ENCODE measurements at places on chromosomes 2 and 18.

DNA sequence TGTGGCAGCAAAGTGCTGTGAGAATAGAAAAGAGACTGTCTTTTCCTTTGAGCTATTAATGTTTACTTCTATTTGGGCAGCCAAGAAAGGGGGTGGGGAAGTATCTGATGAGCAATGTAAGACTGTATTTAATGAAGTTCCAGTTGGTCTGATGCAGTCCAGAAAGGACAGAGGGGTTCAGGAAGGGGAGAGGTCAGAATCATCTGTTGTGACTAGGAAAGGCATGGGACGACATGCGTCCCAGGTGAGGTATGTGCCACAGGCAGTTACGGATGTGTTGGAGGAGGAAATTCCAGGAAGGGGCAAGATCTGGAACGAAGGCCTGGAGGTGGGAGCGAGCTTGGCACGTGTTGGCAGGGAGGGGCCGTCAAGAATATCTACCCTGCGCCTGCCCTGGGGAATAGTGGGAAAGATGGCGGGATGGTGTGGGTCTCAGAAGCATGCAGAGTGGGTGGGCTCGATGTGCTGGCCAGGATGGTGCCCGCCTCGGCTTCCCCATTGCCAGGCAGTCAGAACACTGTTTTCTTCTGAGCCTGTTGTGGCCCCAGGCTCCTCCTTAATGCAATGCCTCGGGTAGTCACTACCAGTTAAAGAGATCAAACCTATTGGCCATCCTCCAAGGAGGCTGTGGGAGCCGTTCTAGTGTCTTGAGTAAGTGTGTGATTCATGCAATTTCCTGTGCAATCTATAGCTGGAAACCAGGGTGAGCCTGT lies 57.8 kb upstream of the TXNDC2 start:
- DNase-seq = peak; percentile 72

- DNase-seq = no peak
These were observed 2.1 kb downstream of the GBX2 start for GRCh38 chr2:236165842-236166795.

DNA sequence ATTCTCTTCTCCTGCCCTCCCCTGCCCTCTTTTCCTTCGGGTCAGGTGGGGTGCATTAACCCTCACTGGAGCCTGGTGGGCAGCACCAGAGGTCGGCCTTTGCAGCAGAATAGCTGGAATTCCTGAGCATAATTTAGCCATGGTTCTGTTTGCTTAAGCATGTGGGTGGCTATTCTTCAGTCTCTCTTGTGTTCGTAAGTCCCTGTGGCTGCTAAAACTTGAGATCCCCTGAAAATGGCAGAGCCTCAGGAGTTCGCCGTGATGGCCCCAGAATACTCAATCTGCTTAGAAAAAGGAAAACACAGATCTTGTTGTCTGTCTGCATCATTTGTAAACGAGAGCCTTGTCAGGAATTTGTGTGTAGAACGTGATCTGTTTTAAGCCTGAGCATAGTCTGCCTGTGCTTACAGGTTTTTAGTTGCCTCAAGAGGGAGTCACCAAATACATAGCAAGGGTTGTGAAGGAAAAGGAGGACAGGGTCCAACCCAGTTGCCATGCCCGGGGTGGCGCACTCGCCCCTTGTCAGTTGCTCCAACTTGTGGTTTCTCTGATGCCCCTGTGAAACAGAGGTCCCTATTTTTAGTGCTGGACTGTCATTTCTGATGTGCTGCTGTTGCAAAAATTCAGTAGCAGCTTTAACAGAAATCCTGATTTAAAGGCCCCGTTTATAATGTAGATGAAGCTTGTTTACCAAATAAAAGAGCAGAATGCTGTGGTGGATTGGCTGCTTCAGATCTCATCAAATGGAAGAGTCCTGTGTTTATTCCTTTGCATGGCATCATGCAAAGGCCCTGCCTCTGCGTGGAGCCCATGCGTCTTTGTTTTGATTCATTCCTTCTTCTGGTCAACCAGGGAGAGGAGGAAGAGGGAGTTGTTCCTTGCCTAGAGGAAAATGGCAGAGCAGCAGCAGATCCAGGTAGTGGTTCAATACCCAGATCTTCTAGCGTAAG lies 74.8 kb downstream of the WDSUB1 start:
- DNase-seq = no peak

DNA sequence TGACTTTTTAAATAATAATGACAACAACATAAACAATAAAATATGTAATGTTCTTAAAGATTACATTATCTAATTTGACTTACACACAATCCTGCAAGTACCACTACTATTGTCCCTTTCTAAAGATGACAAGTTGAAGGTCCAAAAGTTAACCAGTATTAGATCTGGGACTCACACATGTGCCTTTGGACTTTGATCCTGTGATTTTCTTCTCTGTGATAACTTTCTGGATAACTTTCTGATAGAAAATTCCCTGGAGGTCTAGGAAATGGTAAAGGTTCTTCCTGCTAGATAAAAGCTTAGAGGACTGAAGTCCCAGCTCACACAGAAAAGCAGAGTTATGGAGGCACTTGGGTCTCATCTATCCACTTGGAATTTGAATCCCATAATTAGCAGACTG lies 311.9 kb upstream of the KLHL29 start:
- DNase-seq = no peak

- DNase-seq = no peak
These were observed 1367.2 kb upstream of the SLC39A10 start for GRCh38 chr2:194289712-194290346.

DNA sequence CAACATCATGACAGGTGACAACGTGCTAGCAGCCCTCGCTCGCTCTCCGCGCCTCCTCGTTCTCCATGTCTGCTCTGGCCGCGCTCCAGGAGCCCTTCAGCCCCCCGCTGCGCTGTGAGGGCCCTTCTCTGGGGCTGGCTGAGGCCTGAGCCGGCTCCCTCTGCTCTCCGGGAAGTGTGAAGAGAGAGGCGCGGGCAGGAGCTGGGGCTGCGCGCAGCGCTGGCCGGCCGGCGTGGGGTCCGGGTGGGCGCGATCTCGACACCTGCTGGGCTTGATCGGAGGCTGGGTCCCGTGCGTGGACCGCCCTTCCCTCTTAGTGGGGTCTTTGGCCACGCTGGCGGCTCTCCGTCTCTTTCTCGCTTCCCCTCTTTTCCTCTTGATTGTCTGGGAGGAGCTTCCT lies 195.5 kb downstream of the ANKRD30BL start:
- DNase-seq = no peak

GRCh38 chr2:239312081-239312511 lies 88.7 kb downstream of the HDAC4 start:
- DNase-seq = no peak

- no peak for DNase-seq
These were observed 40.9 kb upstream of the CTLA4 start for GRCh38 chr2:203826704-203827103.

- no peak for DNase-seq
These were observed 22.8 kb upstream of the DGKD start for GRCh38 chr2:233331536-233331935.

DNA sequence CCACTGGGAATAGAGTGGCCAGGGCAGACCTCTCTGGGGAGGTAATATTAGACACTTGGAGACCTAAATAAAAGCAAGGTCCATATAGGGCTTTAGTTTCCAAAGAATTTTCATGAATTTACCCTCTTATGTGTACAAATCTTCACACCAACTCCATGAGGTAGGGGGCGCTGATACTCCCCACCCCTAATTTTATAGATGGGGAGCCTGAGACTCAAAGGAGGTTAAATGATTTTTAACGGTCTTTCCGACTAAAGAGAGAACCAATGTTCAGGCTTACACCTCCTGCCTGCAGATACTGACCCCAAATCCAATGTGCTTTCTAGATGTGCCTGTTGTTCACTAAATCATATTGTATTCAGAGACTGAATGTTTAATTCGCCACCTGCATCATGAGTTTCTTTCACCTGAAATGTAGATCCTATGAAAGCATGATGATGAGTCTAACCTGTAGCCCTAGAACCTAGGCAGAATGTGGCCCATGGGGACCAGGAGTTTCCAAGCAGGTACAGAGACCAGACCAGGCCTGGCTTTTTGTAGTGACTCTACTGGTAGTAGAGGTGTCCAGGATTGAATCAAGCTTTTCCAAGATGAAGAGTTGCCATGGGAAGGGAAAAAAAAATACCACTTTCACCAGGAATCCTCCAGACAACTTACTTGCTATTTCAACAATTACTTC lies 16.8 kb upstream of the PAX3 start:
- no peak for DNase-seq

- DNase-seq = no peak
These were observed 177.4 kb downstream of the TWIST2 start for GRCh38 chr2:239025096-239025801.

GRCh38 chr2:197069958-197070357 lies 143.5 kb upstream of the PGAP1 start:
- DNase-seq = no peak

GRCh38 chr2:133884739-133885381 lies 316.6 kb upstream of the NCKAP5 start:
- no peak for DNase-seq

DNA sequence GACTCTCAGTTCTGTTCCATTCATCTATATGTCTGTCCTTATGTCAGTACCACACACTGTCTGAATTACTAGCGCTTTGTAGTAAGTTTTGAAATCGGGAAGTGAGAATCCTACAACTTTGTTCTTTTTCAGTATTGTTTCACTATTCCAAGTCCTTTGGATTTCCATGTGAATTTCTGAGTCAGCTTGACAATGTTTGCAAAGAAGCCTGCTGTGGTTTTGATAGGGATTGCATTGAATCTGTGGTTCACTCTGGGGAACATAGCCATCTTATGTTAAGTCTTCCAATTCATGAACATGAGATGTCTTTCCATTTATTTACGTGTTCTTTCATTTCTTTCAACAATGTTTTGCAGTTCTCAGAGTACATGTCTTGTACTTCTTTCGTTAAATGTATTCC lies 15.0 kb downstream of the SLC3A1 start:
- DNase-seq = no peak

GRCh38 chr18:11175266-11175979 lies 26.1 kb upstream of the PIEZO2 start:
- DNase-seq = no peak

DNA sequence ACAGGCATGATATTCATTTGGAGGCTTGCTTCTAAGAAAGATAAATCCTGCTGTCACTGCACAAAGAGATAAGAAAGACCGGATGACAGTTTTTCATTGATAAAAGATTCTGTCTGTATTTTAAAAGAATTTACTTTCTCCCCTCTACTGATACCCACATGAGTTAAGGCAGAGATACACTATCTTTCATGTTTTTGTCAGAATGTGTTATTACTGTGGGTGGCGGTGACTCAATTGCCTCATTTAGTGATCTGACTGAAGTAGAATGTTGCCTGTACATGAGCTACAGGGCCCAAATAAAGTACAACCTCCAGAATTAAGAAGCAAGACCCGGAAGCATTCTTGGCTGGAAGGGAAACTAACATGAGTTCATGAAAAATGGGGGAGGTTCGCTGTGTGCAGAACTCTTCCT lies 480.0 kb downstream of the SLC4A3 start:
- no peak for DNase-seq

DNA sequence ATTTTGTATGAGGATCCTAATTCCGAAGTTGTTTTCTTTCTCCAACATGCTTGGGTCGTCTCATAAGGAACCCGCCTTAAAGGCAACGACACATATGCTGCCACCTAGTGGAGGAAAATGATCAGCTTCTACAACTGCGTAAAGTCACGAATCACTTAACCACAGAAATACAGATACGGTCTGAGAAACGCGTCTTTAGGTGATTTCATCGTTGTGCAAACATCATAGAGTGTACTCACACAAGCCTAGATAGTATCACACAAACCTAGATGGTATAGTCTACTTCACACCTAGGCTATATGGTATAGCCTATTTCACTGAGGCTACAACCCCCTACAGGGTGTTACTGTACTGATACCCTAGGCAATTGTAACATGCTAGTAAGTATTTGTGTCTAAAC lies 13.1 kb downstream of the GNLY start:
- DNase-seq = peak; percentile 54

GRCh38 chr2:214378455-214379103 lies 32.3 kb upstream of the VWC2L start:
- DNase-seq = peak; percentile 64

GRCh38 chr18:57705832-57706595 lies 84.4 kb upstream of the NARS1 start:
- no peak for DNase-seq

GRCh38 chr2:201158111-201158929 lies 24.6 kb upstream of the CASP10 start:
- peak; percentile 31 for DNase-seq

DNA sequence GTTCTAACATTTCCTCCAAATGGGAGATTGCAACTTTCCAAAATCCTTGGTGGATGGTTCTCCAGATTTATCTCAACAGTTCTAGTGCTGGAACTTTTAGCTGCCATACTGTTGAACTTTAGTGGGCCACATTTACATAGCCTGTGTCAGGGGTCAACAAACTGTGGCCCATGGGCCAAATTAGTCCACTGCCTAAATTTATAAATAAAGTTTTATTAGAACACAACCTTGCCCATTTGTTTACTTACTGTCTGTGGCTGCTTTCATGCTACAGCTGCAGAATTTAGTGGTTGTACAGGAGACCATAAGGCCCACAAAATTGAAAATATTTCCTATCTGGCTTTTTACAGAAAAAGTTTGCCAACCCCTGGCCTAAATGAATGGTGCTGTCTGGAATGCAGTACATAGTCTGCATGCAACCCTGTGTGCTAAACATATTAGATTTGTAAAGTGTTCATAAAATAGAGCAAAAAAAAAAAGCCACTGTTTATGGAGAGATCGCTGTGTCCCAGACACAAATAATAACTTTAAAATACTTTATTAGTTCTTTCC lies 30.3 kb downstream of the MGAT5 start:
- no peak for DNase-seq

- no peak for DNase-seq
These were observed 499 bp upstream of the LMAN1 start for GRCh38 chr18:59359576-59359952.

GRCh38 chr2:208627110-208627884 lies 220.7 kb downstream of the PTH2R start:
- no peak for DNase-seq

DNA sequence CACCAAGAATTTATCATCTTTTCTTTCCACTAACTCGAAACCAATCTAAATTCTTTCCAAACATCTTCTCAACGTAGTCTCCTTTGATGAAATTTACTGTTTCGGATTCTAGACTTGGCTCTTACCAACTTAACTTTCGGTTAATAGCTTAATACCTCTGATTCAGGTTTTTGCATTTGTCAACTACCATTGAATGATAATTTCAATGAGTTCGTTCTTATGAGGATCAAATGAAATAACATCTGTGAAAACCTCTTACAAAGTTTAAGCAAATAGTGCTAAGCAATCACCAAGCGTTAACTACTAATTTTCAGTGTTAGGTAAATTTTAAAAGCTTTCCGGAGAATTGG lies 593 bp upstream of the NRBP1 start:
- no peak for DNase-seq

GRCh38 chr2:174608866-174609214 lies 11.2 kb upstream of the WIPF1 start:
- no peak for DNase-seq
